ENCODE measurements at places on chromosomes 12 and 14. TPM values are rescaled to one million over a fixed set of nuclear protein-coding genes. Genes with fewer than 3 reads are reported as not detected.

Gene MFAP5
- polyA plus RNA-seq: not detected

Gene A2M
- not detected for polyA plus RNA-seq

Gene GRIP1
- polyA plus RNA-seq: 0.31 TPM

Gene MED6
- 28.5 TPM for polyA plus RNA-seq

Gene EIF2S3B
- 0.29 TPM for polyA plus RNA-seq

Gene FAIM2
- 1.8 TPM for polyA plus RNA-seq

Gene TUNAR
- polyA plus RNA-seq: not detected

Gene LDHB
- polyA plus RNA-seq: 224 TPM

Gene CPNE8
- polyA plus RNA-seq: 3.1 TPM

Gene INHBC
- not detected for polyA plus RNA-seq

Gene TSPAN19
- polyA plus RNA-seq: not detected

Gene TBX5
- polyA plus RNA-seq: not detected

Gene CLEC1B
- polyA plus RNA-seq: 2.0 TPM

Gene IAPP
- not detected for polyA plus RNA-seq

Gene LRP1-AS
- not detected for polyA plus RNA-seq

Gene GPR137C
- not detected for polyA plus RNA-seq

Gene ATP23
- 19.3 TPM for polyA plus RNA-seq

Gene CD27
- polyA plus RNA-seq: 28.5 TPM

Gene PTGER2
- polyA plus RNA-seq: 154 TPM

Gene ART4
- not detected for polyA plus RNA-seq

Gene DCN
- polyA plus RNA-seq: not detected

Gene TAS2R20
- polyA plus RNA-seq: not detected

Gene ASIC1
- not detected for polyA plus RNA-seq

Gene MUCL1
- polyA plus RNA-seq: 0.69 TPM

Gene SLC10A1
- polyA plus RNA-seq: 0.09 TPM

Gene TAS2R14
- polyA plus RNA-seq: 1.0 TPM

Gene HOXC5
- polyA plus RNA-seq: not detected

Gene PTPRB
- 1.8 TPM for polyA plus RNA-seq

Gene BRMS1L
- 1.4 TPM for polyA plus RNA-seq

Gene SOCS4
- polyA plus RNA-seq: 1.3 TPM

Gene KRT3
- not detected for polyA plus RNA-seq

Gene TEP1
- 4.2 TPM for polyA plus RNA-seq

Gene TMEM132D
- not detected for polyA plus RNA-seq

Gene P2RX2
- polyA plus RNA-seq: not detected

Gene SLC39A5
- polyA plus RNA-seq: not detected

Gene KRT2
- 1.3 TPM for polyA plus RNA-seq

Gene SDS
- polyA plus RNA-seq: not detected

Gene CLEC4C
- polyA plus RNA-seq: 0.72 TPM

Gene FGF23
- not detected for polyA plus RNA-seq

All from immature natural killer cell (primary cell).